ENCODE measurements at places on chromosomes 2 and 18.

GRCh38 chr2:232543928-232544631, 4.6 kb downstream of the CHRNG start:
- DNase-seq: no peak

- DNase-seq: no peak
Observed at GRCh38 chr2:97774425-97774824, 61.0 kb downstream of the ZAP70 start.

GRCh38 chr18:8499810-8500675, 109.2 kb upstream of the RAB12 start:
- no peak for DNase-seq

DNA sequence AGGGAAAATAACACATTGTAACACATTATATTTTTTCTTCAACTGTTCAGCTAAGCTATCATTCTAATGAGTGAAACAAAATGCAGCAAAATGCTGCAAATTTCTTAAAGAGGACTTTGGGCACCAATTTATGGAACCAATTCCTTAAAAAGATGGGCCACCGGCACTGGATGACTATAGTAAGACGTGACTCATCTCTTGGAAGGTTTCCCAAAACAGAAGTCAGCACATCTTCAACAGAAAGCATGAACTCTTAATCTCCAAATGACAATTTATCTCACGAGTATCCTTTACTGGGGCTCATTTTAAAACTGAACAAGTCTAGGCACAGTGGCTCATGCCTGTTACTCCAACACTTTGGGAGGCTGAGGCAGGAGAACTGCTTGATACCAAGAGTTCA, 213.4 kb downstream of the CDH20 start:
- no peak for DNase-seq

GRCh38 chr2:25420820-25421237, 79.1 kb upstream of the DNMT3A start:
- DNase-seq: no peak

DNA sequence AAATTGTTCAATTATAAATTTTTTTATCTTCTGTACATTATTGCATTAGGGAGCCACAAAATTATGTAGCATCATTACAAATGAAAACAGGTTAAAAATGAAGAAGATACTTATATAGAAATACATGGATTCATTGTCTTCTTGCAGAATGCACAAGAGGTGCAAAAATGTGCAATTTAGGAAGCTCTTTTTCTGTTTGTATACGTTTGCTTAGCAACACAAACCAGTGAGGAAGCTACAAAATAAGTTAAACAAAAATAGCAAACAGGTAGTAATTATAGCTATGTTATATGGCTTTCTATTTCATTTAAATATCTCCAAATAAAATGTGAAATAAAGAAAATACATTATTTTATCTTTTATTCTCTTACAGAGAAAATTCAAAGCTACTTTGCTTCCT, 177.6 kb upstream of the SESTD1 start:
- DNase-seq: no peak

- DNase-seq: no peak
Observed at GRCh38 chr2:181894381-181894780, 2.9 kb downstream of the ITPRID2 start.

DNA sequence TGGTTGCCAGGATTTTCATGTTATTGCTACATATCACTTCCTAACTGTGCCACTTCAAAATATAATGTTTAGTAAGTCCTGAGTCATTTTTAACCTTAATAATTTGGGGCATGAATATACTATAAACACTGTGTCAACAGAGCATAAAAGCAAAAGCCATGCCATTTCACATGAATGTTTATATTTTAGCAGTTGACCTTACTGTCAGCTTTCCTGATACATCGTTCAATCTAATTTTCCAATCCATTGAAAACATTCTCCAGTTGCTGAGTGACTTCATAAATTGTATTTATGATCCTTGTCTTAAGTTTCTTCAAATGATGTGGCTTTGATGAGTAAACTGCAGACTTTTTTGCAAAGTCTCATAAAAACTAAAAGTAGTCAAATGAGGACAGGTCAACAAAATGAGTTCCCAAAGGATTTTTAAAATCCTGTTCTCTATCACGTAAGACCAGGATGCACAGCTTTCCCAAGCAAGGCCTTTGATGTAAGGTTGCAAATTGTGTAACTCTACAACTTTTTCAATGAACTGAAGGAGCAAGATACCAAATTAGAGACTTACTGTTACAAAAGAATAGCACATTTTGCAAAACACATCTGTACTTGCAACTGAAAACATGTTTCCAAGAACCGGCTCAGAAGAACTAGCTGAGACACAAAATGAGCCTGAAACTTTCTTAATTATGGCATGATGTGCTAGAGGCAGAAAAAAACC, 117.7 kb downstream of the SATB2 start:
- no peak for DNase-seq

GRCh38 chr2:241857041-241857541, 1.6 kb downstream of the PDCD1 start:
- no peak for DNase-seq

GRCh38 chr2:50438259-50438658, 593.7 kb downstream of the NRXN1 start:
- no peak for DNase-seq

DNA sequence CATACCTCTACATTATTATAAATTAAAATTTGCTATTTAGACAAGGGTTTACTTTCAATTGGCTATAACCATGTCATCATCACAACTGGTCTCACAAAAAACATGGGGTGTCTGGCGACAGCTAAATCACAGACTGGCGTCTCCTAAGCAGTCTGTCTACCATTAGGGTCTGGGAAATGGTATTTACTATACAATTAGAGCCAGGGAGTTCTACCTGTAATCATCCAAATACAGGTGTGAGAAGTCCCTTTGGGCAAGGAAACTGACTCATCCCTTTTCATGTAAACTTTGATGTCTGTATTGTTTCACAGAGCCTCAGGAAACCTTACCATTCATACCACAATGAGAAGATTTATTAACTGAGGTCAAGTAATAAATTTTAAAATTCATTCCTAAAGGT, 126.7 kb downstream of the OLA1 start:
- DNase-seq: no peak

- no peak for DNase-seq
Observed at GRCh38 chr18:33557706-33558105, 20.3 kb upstream of the ASXL3 start.

DNA sequence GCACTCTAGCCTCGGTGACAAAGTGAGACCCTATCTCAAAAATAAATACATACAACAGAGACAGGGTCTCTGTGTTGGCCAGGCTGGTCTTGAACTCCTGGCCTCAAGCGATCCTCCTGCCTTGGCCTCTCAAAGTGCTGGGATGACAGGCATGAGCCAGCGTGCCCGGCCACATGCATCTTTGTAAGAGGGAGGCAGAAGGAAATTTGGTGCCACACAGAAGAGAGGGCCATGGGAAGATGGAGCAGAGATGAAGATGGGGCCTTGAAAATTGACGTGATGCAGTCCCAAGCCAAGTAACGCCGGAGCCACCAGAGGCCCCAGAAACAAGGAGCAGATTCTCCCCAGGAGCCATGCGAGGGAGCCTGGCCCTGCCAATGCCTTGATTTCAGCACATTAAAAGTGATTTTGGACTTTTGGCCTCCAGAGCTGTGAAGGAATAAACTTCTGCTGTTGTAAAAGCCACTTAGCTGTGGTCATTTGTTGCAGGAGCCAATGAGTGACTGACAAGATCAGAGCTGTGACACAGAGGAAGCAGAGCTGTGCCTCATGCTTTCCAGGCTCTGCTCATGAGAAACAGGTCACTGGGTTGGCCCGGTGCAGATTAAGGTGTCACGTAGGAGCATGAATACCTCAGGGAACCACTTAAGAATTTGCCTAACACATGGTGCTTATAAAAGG, 2.7 kb upstream of the SLC66A2 start:
- DNase-seq: no peak

DNA sequence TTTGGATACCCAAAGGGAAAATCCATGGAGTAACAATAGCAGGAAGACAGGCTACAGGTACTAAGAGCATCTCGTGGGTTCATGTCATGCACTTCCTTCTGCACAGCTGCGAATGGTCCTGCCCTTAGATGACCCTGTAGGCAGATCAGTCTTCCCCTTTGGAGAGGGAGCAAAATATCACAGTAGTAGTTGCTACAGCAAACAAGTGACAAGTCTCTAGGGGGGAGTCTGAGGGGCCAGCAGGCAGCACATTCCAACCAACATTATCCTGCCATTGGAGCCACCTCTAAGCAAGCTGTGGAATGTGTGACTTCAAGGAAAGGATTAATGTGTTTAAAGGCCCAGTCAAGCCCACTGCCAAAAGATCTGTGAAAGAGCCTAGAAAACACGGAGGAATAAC, 273.2 kb upstream of the PARD3B start:
- DNase-seq: no peak

DNA sequence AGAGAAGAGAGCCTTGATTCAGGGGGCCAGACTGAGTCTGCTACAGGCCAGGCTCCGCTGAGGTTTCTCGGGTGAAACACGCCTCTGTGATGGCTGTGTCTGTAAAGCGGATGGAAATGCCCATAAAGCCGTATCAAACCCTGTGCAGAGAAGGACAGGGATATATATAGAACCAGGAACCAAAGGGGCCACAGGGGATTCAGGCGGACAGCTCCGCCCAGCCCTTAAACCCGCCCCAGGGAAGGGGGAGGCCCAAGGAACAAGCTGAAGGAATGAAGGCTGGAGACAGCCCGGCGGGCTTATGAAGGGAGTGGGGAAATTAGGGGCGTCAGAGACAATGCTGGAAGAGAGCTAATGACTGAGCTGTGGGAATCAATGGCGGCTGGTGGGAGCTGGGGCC, 42.1 kb downstream of the NHEJ1 start:
- no peak for DNase-seq

DNA sequence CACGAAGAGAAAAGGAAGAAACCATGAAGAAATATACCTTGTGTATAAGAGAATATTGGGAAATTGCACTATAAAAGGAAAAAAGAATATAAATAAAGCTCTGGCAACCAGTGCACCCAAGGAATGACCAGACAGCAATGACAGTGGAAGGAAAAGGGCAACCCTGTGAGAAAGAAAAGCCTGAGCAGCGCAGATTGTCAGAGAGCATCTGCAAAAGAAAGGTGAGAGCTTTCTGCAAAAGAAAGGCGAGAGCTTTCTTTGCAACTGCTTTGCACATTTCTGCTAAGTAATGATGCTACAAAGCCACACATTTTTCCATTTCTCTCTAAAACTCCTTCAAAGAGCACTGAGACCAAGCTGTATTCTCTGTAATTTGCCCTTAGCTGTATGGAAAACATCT, 83.6 kb downstream of the CTNNA2 start:
- DNase-seq: no peak

GRCh38 chr18:13577781-13578180, 148.6 kb downstream of the FAM210A start:
- no peak for DNase-seq

GRCh38 chr2:212994976-212995375, 156.4 kb downstream of the IKZF2 start:
- no peak for DNase-seq
